Stimulated activated CD4-positive, alpha-beta T cell treated with anti-CD3 and anti-CD28 coated beads, Interleukin-15, amount 100 ng/mL, for 1 hour (primary cell): ENCODE measurements at places on chromosomes 1 and 21.

- DNase-seq = no peak
Observed at GRCh38 chr1:3351449-3352298, 102.8 kb upstream of the ARHGEF16 start.

DNA sequence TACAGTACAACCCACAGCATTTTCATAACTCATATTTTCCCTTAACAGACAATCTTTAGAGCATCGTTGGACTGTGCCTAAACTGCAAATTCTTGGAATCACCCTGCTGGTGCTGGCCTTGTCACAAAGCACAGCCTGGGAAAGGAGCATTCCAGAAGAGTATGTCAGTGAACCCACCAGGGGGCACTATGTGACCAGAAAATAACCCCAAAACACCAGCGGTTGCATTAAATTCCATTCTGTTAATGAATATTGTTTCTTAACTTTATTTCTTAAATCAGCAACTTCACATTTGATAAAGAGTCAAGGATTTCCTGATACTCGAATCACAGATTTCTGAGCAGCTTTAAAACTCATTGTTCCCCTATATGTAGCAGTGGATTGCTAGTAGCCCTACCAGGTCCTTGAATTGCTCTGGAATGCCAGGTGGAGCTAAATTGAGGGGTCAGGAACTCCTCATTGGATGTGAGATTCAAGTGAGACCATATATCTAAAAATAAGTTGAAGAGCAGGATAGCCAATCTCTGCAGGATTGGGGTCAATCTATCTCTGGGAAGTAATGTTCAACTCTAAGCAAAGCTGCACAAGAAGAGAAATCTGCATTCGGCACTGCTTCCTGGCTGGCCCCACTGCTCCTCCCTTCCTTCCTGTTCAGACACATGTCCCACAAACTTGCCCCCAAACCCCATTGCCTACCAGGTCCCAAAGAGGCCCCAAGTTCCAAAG, 12.7 kb upstream of the RAB4A start:
- no peak for DNase-seq

- DNase-seq = no peak
Observed at GRCh38 chr1:175399795-175400194, 207.2 kb upstream of the KIAA0040 start.

GRCh38 chr1:108130794-108131193, 69.3 kb downstream of the SLC25A24 start:
- no peak for DNase-seq

DNA sequence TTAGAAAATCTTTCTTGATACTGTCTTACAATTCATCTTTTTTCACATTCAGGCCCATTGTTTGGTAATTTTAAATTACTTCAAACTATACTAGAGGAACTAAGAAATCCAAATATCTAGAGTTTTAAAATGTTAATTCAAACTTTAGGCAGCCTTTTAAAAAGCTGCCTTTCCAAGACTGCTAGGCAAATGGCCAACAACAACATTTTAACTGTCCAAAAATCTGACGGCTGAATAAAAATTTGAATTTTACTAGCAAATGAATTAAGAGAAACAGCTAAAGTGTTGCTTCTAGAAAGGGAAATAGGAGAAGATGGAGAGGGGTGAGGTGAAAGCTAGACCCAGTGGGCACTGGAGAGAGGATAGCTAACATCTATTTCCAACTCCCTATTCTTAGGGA, 17.2 kb downstream of the DPYD start:
- DNase-seq = no peak

DNA sequence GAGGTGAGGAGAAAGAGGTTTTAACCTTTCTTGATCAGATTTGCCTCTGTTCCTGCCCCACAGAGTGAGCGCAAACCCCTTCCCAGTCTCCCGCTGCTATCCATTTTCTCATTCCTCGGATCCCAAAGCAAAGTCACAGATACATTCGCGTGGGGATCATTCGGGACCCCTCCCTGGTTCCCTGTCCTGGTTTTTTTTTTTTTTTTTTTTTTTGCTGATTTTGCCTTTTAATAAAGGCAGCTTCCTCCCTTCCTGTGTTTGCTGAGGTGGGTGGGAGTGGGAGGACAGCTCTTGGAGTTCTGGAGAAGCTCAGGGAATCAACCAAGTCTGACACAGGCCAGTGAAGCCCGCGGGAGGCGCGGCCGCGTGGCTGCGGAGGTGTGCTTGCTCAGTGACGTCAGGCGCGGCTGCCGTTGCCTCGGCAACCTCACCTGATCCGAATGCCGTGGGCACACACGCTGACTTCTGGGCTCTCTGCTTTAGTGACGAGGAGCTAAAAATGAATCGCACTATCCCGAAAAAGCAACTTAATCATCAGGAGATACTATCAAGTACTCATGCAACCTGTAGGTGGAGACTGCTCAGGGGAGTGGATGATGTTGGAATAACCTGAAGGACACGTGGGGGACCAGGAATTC, 106.4 kb downstream of the TBX19 start:
- peak; percentile 33 for DNase-seq

- no peak for DNase-seq
Observed at GRCh38 chr1:236917448-236917847, 86.8 kb downstream of the MT1HL1 start.

GRCh38 chr1:147223740-147224615, 1.2 kb downstream of the FMO5 start:
- DNase-seq = no peak

GRCh38 chr21:33268737-33269441, 2.7 kb downstream of the IL10RB start:
- peak; percentile 14 for DNase-seq

DNA sequence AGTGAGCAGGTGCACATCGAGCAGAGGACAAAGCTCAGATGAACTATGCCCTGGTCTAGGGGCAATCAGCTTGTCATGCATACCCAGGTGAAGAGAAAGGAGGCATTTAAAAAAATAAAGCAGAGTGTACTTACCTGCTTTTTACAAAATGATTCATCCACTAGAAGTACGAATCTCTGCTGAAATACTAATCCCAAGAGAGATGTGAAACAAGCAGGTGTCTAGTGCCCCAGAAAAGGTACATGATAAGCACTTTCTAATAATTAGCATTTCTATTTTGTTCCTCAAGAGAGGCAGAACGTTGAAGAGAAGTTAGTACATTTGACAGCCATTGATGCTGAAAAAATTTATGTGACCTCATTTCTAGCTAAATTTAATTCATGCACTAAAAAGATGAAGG, 31.1 kb downstream of the CHODL start:
- DNase-seq = no peak

DNA sequence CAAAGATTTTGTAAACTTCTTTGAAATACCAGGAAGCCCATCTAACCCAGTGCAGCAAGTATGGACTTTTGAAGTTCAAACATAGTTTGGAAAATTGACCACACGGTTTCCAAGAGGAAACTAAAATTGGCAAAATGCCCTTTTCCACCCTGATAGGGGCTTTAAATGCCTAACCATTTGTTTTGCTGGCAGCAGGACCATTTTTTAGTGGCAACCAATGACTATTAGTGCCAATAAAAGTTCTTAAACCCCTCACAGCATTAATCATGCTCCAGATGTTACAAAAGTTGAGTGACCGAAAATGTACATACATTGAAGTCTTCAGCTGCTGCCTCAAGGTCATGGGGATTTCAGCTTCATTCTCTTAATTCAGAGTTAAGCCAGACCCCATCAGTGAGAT, 46.4 kb upstream of the ENAH start:
- DNase-seq = no peak

GRCh38 chr1:19481826-19482398, 3.4 kb downstream of the CAPZB start:
- no peak for DNase-seq

DNA sequence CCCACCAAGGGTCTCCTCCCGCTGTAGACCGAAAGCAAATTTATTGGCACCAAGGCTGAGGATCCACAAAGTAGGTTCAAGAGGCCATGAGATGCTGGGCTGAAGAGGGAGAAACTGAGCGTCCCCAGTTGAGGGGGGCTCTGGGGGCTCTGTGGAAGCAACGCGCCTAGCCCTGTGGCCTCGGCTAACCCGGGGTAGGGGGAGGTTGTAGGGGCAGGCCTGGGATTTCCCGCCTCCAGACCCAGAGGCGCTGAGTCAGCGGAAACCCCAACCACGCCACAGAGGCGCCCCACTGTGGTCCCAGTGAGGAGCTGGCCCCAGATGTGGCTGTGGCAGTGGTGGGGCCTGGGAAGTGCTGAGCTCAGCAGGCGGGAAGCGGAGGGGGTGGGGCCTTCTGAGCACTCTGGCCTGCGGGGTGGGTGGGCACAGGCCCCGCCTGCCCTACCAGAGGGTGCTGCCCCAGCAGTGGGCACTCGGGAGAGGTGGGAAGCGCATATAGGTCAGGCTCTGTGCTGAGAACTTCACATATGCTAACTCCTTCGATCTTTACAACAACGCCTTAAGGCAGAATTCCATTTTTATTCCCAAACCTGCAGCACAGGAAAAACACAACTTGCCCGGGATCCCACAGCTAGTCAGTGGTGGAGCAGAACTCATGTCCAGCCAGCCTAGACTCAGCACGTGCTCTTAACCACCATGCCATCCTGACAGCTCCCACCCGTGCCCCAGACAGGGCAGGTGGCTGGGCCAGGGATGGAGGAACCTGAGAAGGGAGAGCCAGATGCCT, 1.5 kb upstream of the COL16A1 start:
- no peak for DNase-seq

DNA sequence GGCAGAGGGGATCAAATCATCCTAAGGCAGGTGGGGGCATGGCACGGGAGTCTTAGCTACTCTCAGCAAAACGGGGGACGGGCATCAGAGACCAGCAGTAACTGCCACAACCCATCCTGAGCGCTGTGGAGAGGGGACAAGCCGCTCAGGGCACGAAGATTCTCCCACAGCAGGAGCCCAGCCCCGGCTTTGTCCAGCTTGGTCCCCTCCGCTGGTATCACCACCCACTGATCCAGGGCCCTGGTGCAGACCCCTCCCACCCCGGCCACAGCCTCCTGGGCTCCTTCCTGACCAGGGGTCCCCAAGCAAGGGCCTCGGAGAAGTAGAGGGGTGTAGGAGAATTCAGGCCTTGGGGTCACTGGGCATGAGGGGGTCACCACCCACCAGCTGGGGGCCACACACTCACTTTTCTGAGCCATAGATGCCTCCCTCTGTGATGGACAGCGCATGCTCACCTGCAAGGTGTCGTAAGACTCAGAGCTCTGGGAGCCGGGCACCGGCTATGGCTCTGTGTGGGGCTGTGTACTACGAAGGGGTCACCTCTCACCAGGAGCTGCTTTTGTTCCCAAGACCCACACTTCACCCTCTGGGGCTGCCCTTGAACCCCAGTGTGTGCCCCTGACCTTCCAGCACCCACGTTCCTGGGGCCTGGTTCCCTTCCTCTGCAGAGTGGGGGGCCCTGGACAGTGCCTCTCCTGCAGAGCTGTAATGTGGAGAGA, 2.3 kb upstream of the SMIM1 start:
- no peak for DNase-seq

DNA sequence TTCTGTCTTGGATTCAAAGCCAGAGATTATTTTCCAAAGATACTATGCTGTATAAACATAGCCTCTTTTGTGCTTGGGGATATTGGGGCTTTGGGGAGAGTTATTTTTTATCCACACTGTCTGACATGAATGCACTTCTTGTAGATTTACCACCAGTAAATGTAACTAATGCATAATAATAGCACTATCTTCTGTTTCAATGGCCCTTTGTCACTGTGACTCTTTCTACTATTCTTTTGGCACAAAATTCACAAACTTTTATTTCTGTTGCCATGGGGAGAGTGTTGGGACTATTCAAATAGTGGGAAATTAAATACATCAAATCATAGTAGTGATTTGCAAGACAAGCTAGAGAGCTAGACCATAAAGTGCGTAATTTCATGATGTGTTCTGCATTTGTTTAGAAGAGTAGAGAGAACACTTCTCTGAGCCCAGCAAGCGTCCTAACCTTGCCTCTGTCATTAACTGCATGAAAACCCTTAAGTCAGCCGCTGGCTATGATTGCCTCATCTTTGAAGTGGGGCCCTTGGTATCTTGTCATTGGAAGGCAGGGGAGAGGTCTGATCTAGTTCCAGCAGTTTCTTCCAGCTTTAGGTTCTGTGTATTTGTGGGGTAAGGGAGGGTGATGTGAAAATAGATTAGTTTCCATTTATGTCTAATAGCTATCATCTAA, 154.4 kb downstream of the HHAT start:
- no peak for DNase-seq

DNA sequence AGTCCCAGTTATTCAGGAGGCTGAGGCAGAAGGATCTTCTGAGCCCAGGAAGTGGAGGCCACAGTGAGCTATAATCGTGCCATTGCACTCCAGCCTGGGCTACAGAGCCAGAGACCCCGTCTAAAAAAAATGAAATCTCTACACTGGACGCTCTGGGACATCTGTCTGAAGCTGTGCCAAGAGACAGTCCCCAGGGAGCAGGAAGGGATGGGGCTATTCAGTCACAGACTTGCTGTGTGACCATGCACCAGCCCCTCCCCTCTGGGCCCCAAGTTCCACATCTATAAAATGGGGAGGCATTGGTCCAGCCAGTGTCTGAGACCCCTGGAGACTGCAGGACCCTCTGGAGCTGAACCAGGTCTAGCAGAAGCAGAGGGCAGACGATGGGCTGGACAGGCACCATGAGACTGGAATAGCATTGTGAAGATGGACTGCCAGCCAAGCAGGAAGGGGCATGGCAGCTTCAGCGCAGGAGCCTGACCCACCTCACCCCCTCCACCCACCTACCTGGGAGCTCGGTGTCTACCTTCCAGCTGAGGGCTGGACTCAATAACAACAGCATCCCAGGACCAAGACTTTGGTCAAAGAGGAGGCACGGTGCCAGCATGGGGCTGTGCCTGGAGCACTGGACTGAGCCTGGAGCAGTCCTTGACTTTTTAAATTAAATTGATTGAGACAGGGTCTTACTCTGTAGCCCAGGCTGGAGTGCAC, 1.4 kb downstream of the TMEM54 start:
- no peak for DNase-seq
